Sigmoid colon (tissue), 7 donors: ENCODE measurements at places on chromosomes 7 and 10. TPM values are rescaled to one million over a fixed set of nuclear protein-coding genes. Genes with fewer than 3 reads are reported as not detected.
A peak's percentile ranks its signal among the peaks of the same experiment; 100 is the strongest.

DNA sequence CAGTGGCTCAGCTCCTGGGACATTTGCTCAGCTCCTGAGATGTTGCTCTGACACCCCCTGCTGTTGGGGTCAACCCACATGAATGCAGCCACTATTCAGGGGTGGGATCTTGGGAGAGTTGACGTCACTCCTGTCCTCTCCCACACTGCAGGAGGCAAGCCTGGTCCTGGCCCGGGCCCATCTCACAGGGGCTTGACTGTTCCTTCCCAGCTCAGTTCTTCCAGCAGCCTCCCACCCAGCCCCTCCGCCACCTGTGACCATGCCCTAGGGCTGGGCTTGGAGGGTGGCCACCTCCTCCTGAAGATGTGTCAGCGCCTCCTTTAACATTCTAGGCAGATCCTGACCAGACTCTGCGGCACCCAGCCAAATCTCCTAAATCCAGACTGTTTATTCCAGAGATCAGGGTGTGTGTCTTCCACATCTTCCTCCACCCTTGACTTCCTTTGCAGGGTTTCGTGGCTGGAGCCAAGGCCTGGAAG is 19.1 kb upstream of the OPALIN start:
- H3K4me1 ChIP-seq, result peaks cover 64% of the 10 kb centered on the region
- no peak overlapping the region for H3K27ac ChIP-seq
- no peaks in the 10 kb centered on the region for H3K36me3 ChIP-seq
- peak; percentile 97 for DNase-seq
- no peak overlapping the region for H3K4me3 ChIP-seq
- no peaks in the 10 kb centered on the region for H3K27me3 ChIP-seq

DNA sequence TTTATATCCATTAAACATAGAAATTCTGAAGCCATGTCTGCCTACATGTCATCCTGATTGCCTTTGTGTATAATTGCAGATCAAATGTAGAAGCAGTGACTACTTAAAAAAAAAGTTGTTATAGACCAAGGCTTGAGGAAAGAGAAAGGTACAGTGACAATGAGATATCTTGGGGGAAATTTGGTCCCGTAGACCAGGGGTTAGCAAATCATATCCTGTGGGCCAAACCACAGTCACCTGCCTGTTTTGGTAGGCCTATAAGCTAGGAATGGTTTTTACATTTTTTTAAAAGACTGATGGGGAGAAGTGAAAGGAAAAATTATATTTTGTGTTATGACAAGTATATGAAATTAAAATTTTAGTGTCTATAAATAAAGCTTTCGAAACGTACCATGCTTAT is 12.9 kb downstream of the PAPSS2 start:
- no peak overlapping the region for H3K4me3 ChIP-seq
- H3K4me1 ChIP-seq, result no peaks in the 10 kb centered on the region
- no peaks in the 10 kb centered on the region for H3K27me3 ChIP-seq
- no peak overlapping the region for H3K27ac ChIP-seq

DNA sequence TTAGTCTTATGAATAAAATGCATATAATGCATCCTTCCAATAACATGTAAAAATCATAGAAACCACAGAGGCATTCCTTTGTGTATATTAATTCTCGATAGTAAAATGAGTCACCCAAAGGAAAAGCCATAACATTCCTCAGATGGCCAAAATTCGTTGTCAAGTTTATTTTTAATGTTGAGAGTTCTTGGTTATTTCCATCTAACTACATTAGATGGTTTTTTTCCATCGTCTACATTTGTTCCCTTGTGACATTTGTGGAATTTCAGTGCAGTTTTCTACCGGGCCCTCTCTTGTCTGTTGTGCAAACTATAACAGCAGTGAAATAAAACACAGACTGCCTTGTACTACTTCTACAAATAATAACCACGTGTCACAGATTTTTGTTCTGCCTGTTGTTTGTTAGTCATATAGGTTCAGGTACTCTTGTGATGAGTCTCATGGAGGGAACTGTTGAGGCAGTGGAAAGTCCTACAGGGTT is 54.7 kb upstream of the CCAR1 start:
- DNase-seq, result no peak
- no peaks in the 10 kb centered on the region for H3K4me1 ChIP-seq

DNA sequence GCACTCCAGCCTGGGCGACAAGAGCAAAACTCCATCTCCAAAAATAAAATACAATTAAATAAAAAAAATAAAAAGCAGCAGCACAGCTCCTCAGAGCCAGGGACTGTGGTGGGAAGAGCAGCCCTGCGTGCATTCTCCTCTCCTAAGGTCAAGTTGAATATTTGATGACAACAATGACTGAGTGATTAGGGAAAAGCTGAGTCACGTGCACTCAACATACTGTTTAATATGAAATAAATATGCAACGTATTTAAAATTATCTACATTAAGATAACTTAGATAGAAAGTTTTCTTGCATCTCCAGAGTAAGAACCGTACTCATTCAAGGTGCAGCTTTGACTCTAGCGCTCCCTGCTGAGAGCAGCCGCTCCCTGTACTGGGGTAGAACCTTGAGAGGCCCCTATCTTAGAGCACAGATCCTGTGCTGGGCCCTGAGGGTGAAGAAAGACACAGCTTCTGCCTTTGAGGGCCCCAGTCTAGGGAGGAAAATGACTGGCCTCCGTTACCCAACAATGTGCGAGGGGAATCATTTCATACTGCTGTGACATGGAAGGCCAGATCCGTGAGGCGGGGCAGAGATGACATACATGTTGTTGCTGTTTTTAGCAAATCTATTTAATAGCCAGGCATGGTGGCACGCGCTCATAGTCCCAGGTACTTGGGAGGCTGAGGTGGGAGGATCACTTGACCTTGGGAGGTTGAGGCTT is 81.1 kb downstream of the SVIL start:
- peaks cover 34% of the 10 kb centered on the region for H3K36me3 ChIP-seq
- DNase-seq, result no peak
- H3K4me1 ChIP-seq, result peaks cover 51% of the 10 kb centered on the region
- no peaks in the 10 kb centered on the region for H3K27me3 ChIP-seq

DNA sequence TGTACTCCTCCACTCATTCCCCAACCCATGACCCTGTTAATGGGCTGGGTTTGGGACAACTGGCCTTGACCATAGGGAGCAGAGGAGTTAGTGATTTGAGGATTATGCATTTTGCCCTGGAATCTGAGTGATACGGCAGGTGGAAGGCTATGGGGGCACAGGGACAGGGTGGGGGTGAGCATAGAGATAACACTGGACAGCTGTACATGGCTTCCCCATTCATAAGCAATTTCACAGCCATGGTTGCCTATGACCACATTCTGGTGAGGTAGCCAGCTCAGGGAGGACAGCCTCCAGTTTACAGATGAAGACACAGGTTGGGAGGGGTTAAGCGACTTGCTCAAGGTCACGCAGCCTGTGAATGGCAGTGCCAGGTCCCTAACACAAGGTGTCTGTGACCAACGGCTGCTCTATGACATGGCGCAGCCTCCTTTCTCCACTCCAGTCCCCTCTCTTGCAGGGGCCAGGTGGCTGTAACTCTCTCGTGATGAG is 319.5 kb downstream of the PLXNA4 start:
- no peaks in the 10 kb centered on the region for H3K27me3 ChIP-seq
- H3K4me3 ChIP-seq, result no peak overlapping the region
- peaks cover 21% of the 10 kb centered on the region for H3K4me1 ChIP-seq
- H3K27ac ChIP-seq, result peak overlapping the region; percentile 68
- DNase-seq, result no peak

DNA sequence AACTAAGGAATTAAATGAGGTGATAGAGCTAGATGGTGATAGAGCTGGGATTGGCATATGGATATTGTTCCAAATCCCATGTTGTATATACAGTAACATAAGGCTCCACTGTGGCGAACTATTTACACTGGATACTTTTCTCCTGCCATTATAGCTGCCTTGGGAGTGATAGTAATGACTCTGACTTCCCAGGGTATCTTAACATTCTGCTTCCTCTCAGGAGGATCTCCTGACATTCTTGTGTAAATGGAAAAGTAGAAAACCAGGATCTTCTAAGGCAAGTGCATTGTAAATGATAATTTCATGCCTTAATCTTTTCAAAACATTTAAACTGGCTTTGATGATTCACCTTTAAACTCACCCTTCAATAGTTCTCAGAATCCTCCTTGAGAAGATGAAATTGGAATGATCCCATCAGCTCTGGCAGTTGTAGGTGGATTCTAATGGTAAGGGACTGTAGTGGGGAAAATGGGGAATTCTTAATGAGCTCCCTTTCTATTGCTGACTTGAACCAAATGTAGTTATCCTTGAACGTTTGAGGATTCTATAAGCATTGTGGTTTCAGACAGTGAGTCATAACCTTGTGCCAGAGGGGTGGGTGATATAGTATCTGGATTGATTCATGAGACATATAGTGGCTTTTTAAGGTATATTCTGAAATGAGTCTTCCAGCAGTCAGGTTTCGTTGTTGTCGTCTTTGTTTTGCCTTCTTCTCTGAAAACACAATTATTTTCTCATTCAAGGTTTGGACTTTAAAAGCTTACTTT is 450.0 kb downstream of the SUGCT start:
- no peaks in the 10 kb centered on the region for H3K36me3 ChIP-seq
- DNase-seq, result no peak
- no peaks in the 10 kb centered on the region for H3K4me1 ChIP-seq

GRCh38 chr10:106479636-106480035 is 684.9 kb downstream of the SORCS1 start:
- no peak for DNase-seq
- H3K4me1 ChIP-seq, result no peaks in the 10 kb centered on the region
- no peak overlapping the region for H3K27ac ChIP-seq
- no peak overlapping the region for H3K4me3 ChIP-seq
- H3K27me3 ChIP-seq, result no peaks in the 10 kb centered on the region

DNA sequence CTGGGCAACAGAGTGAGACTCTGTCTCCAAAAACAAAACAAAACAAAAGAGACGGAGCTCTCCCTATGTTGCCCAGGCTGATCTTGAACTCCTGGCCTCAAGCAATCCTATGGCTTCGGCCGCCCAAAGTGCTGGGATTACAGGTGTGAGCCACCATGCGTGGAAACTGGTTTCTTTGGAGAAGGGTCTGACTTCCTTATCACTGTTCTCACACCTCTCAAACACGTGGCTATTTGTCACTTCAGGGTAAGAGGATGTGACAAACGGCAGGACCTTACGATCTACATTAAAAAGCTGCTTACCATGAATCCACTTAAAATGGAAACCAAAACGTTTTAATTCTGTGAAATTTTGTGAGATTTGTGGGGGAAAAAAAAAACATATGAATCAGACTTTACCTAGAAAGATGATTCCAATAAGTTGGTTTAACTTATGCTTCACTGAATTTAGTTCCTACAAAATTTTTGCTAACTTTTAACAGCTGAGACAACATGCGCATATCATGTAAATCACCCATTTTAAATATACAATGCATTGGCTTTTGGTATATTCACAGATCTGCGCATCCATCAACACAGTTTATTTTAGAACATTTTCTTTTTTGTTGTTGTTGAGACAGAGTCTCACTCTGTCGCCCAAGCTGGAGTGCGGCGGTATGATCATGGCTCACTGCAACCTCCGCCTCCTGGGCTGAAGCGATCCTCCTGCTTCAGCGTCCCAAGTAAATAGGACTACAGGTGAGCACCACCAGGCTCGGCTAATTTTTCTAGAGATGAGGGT is 18.7 kb upstream of the FOXK1 start:
- no peaks in the 10 kb centered on the region for H3K27me3 ChIP-seq
- no peak overlapping the region for H3K4me3 ChIP-seq
- DNase-seq, result peak; percentile 13
- H3K27ac ChIP-seq, result no peak overlapping the region
- peaks cover 37% of the 10 kb centered on the region for H3K4me1 ChIP-seq

Gene ELN
- 6.6 TPM for polyA plus RNA-seq

Gene CPA2
- 3.0 TPM for polyA plus RNA-seq

Gene SPDYE5
- not detected for polyA plus RNA-seq

Gene PPP1R3C
- 4.2 TPM for polyA plus RNA-seq

Gene STAG3
- polyA plus RNA-seq, result 0.92 TPM

Gene GIMAP1
- polyA plus RNA-seq, result 10.3 TPM

Gene ACTL6B
- polyA plus RNA-seq, result not detected

Gene TAF5
- 2.8 TPM for polyA plus RNA-seq

Gene FAM25C
- not detected for polyA plus RNA-seq

Gene MBLAC1
- polyA plus RNA-seq, result 2.6 TPM
